ENCODE measurements at places on chromosomes 6 and 20. TPM values are rescaled to one million over a fixed set of nuclear protein-coding genes. Genes with fewer than 3 reads are reported as not detected.

DNA sequence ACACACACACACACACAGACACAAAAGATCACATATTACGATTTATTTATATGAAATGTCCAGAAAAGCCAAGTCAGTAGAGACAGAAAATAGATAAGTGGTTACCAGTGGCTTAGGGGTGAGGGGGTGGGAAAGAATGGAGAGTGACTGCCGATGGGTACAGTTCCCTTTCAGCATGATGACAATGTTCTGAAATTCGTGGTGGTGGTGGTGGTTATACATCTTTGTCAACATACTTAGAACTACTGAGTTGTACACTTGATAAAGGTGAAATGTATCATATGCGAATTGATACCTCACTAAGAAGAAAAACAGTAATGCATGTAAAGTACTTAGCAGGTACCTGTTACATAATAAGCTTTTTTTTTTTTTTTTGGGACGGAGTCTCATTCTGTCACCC, 124.3 kb downstream of the SCAF8 start:
- H3K4me3 ChIP-seq, result no peak overlapping the region
- H3K4me1 ChIP-seq, result no peaks in the 10 kb centered on the region
- H3K36me3 ChIP-seq, result no peaks in the 10 kb centered on the region

GRCh38 chr6:63635215-63635587, 401 bp upstream of the PHF3 start:
- H3K27ac ChIP-seq, result no peak overlapping the region
- H3K36me3 ChIP-seq, result no peaks in the 10 kb centered on the region
- peaks cover 17% of the 10 kb centered on the region for H3K27me3 ChIP-seq
- peak overlapping the region; percentile 93 for H3K4me3 ChIP-seq
- peaks cover 22% of the 10 kb centered on the region for H3K4me1 ChIP-seq

DNA sequence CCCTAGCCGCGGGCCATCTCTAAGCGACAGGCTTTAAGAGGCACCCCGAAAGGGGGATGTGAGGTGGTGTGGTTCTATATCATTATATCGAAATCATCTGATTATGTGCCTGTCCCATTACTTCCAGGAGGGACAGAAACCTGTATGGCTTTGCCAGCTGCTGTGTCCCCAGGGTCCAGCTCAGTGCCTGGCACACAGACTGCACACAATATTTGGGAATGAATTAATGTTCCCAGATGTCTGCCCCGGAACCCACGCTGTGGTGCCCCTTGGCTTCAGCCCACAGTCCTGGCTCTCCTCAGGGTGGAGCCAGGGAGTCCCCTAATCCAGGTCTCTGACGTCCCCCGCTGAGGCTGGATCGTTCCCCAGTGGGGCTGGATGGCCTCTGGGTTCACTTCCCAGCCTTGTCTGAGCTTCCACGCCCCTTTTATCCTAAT, 8.9 kb upstream of the AHCY start:
- H3K36me3 ChIP-seq, result no peaks in the 10 kb centered on the region
- peaks cover 16% of the 10 kb centered on the region for H3K4me1 ChIP-seq
- no peak overlapping the region for H3K27ac ChIP-seq
- DNase-seq, result no peak
- peak overlapping the region; percentile 61 for H3K4me3 ChIP-seq

GRCh38 chr20:4815628-4816027, 93.9 kb downstream of the PRND start:
- no peak overlapping the region for H3K27ac ChIP-seq
- DNase-seq, result no peak
- peaks cover 10% of the 10 kb centered on the region for H3K27me3 ChIP-seq
- no peaks in the 10 kb centered on the region for H3K4me1 ChIP-seq

- DNase-seq, result no peak
- no peaks in the 10 kb centered on the region for H3K36me3 ChIP-seq
- H3K27me3 ChIP-seq, result no peaks in the 10 kb centered on the region
- no peak overlapping the region for H3K27ac ChIP-seq
- no peaks in the 10 kb centered on the region for H3K4me1 ChIP-seq
Measured at GRCh38 chr6:109918227-109918626, 59.9 kb upstream of the GPR6 start.

DNA sequence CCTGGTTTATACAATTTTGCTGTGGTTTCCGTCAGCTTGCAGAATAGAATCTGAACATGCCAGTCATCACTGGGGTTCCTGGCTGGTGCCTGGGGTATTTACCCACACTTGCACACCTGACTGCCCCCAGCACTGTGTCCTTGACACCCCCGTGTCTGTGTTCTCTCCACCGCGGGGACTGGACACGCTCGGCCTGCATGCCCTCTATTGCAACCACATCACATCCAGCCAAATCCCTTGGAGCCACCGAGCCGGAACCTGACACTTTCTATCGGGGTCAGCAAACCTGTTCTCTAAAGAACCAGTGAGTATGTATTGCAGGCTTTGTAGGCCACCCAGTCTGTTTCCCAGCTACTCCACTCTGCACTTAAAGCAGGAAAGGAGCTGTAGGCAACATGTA, 527.5 kb downstream of the PRKN start:
- no peaks in the 10 kb centered on the region for H3K4me1 ChIP-seq
- DNase-seq, result no peak
- H3K27me3 ChIP-seq, result no peaks in the 10 kb centered on the region
- no peaks in the 10 kb centered on the region for H3K36me3 ChIP-seq
- H3K4me3 ChIP-seq, result no peak overlapping the region

GRCh38 chr6:55664591-55665587, 85.9 kb upstream of the HMGCLL1 start:
- H3K4me3 ChIP-seq, result no peak overlapping the region
- no peak overlapping the region for H3K27ac ChIP-seq
- peaks cover 2% of the 10 kb centered on the region for H3K4me1 ChIP-seq
- DNase-seq, result no peak

DNA sequence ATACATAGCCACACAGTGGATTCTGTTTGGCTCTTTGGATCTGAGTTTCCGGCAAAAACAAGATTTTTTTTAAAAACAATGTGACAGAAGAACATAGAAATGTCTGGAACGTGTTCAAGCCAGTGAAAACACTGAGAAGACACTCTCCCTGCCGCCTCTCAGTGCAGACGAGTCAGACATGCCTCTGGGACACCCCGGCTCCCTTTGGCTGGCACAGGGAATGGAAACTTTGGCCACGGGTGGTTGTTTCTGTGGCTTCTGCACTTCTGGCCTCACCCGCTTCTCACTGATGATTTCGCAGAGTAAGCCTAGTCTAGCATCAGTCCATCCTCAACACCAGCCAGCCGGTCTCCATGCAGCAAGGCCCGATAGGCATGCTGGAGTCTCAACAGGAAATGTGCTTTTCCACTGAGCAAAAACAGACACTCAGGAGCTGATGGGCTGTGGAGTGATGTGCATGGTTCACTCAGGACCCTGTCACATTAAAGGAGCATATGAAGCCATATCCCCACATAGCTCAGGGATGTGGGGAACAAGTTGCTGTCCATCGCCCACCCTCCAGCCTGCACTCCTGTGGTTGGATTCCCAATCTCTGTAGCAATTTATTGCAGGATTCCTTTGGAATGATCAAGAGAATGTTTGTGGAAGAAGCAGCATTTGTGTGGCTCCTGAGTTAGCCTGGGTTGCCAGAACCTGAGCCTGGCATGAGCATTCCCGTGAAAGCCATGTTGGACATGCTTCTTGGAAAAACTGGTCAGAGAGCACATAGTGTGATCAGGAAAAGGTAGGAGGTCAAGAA, 262.0 kb upstream of the RIN2 start:
- H3K27me3 ChIP-seq, result no peaks in the 10 kb centered on the region
- no peak overlapping the region for H3K4me3 ChIP-seq
- peaks cover 18% of the 10 kb centered on the region for H3K4me1 ChIP-seq
- DNase-seq, result no peak
- H3K27ac ChIP-seq, result peak overlapping the region; percentile 70

DNA sequence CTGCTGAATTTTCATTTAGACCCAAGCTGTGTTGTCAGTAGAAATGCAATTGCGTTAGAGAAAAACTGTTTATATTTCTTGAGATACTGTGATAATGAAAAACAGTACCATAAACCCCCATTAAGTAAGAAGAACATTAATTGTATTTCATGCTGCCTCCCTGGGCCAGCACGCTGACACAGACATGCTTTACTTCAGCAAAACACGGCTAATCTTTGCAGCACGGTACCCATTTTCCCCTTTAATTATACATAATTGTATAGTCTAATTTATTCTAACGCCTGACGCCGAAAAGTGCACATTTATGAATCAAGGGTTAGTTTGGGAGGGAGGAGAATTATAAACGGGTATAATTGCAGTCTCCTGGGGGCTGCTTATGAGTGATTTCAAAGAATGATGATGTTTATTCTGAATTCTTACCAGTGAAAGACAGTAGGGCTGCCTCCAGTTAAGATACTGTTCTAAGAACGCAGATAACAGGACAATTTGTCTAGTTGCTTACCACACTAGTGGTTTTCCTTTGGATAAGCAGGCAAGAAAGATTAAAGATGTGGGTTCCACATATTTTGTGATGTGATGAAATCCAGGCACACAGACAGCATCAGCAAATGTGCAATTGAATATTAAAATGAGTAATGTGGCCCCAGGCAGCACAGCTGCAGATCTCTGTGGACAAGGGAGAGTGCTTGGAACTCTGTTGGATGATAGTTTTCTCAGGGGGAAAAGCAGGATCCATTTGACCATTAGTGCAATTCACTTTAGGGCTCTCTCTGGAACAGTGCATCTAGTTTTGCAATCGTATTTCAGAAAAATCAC, 4.7 kb upstream of the SULF2 start:
- H3K4me1 ChIP-seq, result peaks cover 16% of the 10 kb centered on the region
- peaks cover 53% of the 10 kb centered on the region for H3K27me3 ChIP-seq
- DNase-seq, result peak; percentile 80
- H3K27ac ChIP-seq, result no peak overlapping the region

DNA sequence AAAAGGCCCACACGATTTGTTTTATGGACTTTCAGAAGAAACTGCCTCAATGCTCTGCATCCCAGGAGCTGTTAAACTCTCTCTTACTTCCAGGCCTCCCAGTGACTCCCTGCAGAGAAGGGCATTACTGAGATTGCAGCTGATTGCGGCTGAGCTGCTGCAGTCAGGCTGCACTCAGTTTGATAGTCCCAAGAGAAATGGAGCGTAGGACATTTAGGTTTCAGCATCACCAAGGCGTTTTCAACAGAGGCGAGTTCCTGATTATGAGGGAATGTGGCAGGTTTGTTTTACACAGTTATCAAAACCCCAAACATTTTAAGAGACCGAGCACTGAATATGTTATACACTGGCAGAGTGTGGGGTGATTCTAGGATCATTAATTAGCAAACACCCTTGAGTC, 145.6 kb downstream of the TBX18 start:
- peak; percentile 71 for DNase-seq
- no peaks in the 10 kb centered on the region for H3K27me3 ChIP-seq
- H3K4me3 ChIP-seq, result no peak overlapping the region
- peaks cover 27% of the 10 kb centered on the region for H3K4me1 ChIP-seq

- no peak overlapping the region for H3K4me3 ChIP-seq
- peaks cover 6% of the 10 kb centered on the region for H3K27me3 ChIP-seq
- H3K36me3 ChIP-seq, result no peaks in the 10 kb centered on the region
- H3K27ac ChIP-seq, result no peak overlapping the region
- no peaks in the 10 kb centered on the region for H3K4me1 ChIP-seq
- no peak for DNase-seq
Measured at GRCh38 chr20:64138276-64138815, 25.9 kb upstream of the MYT1 start.

DNA sequence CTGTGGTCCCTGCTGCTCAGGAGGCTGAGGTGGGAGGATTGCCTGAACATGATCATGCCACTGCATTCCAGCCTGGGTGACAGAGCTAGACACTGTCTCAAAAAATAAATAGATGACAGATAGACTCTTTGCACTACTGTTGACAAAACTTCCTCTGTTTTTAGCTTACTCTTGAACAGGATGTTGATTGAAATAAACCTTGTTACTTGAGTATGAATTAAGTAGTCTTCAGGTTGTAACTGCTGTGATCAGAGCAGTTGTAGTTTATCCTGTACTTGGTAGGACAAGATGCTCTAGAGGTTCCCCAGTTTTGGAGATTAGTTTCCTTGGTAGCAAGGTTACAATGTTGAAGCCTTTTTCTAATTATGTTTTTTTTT, 1.5 kb downstream of the GTF3C6 start:
- DNase-seq, result no peak
- peaks cover 28% of the 10 kb centered on the region for H3K36me3 ChIP-seq
- peaks cover 3% of the 10 kb centered on the region for H3K4me1 ChIP-seq

DNA sequence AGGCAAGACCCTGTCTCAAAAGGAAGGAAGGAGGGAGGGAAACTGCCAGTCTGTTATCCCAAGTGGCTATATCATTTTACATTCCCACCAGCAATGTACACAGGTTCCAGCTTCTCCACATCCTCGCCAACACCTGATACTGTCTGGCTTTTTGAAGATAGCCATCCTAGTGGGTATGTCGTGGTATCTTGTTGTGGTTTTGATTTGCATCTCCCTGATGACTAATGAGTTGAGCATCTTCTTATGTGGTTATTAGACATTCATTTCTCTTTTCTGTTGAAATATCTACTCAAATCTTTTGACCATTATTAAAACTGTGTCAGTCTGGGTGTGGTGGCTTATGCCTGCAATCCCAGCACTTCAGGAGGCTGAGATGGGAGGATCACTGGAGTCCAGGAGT, 47.9 kb upstream of the ARID1B start:
- H3K27ac ChIP-seq, result no peak overlapping the region
- no peaks in the 10 kb centered on the region for H3K4me1 ChIP-seq
- H3K27me3 ChIP-seq, result peaks cover 6% of the 10 kb centered on the region
- H3K4me3 ChIP-seq, result no peak overlapping the region
- DNase-seq, result no peak

DNA sequence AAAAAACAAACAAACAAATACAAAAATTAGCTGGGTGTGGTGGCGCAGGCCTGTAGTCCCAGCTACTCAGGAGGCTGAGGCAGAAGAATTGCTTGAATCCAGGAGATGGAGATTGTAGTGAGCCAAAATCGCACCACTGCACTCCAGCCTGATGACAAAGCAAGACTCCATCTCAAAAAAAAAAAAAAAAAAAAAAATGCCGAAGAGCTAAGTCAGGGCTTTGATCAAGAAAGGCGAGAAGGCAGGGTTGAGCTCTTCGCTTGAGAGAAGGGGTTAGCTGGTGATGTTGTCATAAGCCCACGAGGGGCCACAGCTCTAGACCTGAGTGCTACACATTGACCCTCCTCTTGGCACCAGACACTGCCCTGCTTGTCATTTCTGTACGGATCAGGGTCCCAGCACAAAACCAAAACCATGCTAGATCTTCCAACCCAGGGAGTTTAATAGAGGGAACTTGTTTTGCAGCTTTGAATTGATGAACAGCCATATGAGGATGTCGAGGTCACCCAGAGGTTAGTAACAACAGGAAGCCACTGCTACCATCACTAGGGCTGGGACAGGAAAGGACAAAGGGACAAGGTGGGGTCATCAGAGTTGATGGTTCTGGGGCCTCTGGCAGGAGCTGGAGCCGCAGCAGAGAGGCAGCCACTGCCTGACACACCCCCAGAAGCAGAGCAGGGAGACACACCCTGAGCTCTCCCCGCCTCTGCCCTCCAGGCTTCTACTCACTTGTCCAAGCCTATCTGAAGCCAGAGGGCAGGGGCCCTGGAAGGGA, 122.7 kb downstream of the SNX5 start:
- no peak overlapping the region for H3K4me3 ChIP-seq
- peaks cover 50% of the 10 kb centered on the region for H3K4me1 ChIP-seq
- no peak for DNase-seq
- peak overlapping the region; percentile 31 for H3K27ac ChIP-seq
- no peaks in the 10 kb centered on the region for H3K36me3 ChIP-seq

The CPNE5 gene
- not detected for total RNA-seq

The NT5E gene
- total RNA-seq, result 280 TPM

The PTK6 gene
- total RNA-seq, result not detected

The MARCKS gene
- 570 TPM for total RNA-seq

The TGM2 gene
- total RNA-seq, result 78.2 TPM

The BEND6 gene
- 23.6 TPM for total RNA-seq

The GGTLC1 gene
- total RNA-seq, result not detected

The PSORS1C2 gene
- total RNA-seq, result not detected

The HLA-E gene
- total RNA-seq, result 320 TPM
